ENCODE measurements at places on chromosomes 16 and 17.

DNA sequence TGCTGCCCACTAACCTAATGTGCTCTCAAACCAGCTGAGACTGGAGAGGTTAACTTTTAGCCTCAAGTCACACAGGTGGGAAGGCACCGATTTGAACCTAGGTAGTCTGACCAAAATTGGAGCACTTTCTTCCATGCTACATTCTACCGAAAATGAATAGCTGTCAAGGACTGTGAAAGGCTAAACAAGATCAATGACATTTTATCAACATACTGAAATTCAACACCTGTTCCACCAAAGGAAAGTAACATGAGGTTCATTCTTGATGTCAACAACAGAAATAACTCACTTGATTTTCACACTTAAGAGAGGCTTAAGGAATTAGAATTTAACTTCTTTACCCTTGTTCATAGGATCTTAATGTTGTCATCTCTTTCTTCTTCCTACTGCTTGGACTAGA lies 284.4 kb upstream of the MON1B start:
- DNase-seq = no peak

- no peak for DNase-seq
Observed at GRCh38 chr17:17382971-17383370, 79.8 kb downstream of the NT5M start.

- DNase-seq = no peak
Observed at GRCh38 chr17:35879773-35880654, at the start of gene CCL5. TSS of gene CCL5 (minus strand) at chr17:35880360.

GRCh38 chr17:79091226-79091670 lies 16.6 kb downstream of the ENGASE start:
- DNase-seq = no peak

GRCh38 chr16:55091213-55091870 lies 160.7 kb downstream of the IRX5 start:
- no peak for DNase-seq

DNA sequence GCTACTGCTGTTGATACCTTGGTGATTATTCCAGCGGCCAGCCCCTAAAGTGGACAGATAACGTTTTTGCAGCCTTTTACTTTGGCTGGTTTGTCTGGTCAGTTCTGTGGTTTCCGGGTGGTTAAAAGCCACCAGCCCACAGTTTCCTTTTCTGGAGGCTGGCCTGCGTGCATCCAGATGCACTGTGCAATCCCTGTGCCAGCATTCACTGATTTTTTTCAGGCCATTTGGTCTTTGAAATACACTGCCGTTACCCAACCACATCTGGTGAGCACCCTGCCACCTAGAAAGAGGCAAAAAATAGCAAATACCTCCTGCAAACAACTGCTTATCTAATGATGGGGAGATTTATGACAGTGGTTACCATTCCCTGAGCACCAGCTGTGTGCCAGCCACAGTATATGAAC lies 797 bp downstream of the NUDT7 start:
- no peak for DNase-seq

- DNase-seq = no peak
Observed at GRCh38 chr17:43831633-43832032, 1.3 kb downstream of the MPP3 start.

GRCh38 chr17:48850792-48851323 lies 20.0 kb downstream of the CALCOCO2 start:
- DNase-seq = no peak

DNA sequence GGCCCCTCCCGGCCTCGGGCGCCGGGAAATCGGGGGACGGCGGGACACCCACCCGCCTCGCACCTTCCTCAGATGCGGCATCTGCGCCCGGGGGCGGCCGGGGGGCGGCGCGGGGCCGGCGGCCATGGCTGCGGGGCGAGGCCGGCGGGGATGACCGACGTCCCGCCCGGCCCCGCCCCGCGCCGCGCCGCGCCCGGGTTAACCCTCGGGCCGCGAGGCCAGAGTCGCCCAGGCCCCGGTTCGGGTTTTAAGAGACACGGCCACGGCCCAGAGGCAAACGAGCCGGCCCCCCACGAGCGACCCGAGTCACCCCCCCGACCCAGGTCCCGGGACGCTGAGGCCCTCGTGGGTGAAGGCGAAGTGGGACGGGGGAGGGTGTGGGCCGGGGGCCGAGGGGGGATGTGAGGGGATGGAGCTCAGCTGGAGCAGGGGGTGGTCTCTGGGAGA lies at the start of gene RGS11:
Gene RGS11 (minus strand): TSS at position 159 of the 447 bp plus-strand sequence. CDS start 33 bp downstream, at position 126.
- DNase-seq = no peak

DNA sequence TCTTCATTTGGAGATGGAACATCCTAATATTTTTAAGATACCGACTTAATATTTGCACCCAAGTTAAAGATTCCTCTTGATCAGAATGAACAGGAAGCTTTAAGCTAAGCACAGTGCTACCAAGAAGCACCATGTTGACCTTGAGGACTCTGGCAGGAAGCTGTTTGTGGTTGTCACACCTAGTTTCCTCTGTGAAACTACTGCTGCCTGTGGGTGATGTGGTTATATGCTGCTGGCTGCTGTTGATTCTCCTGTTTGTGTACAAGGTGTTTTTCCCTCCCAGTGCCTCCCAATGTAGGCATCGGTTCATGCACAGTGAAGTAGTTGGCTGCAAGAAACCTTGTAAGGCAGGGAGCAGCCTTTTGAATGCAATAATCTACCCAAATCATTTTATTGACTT lies 23.4 kb downstream of the RBL2 start:
- no peak for DNase-seq

DNA sequence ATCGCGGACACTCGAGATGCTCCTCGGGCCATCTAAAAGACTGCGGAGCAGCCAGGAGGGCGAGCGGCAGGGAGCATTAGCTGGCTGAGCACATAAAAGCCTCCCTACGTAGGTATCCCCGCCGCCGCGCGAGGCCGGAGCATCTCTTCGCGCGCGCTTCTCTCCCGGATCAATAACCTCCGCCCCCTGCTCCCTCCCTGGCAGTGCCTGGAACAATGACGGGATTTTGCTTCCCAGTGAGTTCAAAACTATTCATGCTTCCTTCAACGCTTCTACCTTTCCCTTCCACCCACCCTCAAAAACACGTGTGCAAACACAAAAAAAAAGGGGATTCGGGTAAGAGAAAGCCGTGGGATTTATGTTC lies 984 bp downstream of the CENPV start:
- DNase-seq = no peak

GRCh38 chr17:71237903-71238538 lies 882.8 kb upstream of the SOX9 start:
- no peak for DNase-seq

DNA sequence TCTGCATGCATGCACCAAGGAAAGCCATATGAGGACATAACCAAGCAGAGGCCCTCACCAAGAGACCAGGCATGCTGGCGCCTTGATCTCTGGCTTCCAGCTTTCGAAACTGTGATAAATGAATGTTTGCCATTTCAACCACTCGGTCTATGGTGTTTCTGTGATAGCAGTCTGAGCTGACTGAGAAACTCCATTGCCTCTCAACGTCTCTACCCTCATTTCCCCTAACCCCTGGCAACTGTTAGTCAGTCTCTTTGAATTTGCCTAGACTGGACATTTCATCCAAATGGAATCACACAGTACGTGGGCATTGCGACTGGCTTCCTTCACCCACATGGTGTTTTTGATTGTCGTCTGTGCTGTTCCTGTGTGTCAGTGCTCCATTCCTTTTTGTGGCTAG lies 88.0 kb upstream of the MPHOSPH6 start:
- no peak for DNase-seq

GRCh38 chr17:82367724-82368524 lies 3.6 kb upstream of the UTS2R start:
- DNase-seq = no peak
